Right cardiac atrium (tissue), 5 donors: ENCODE measurements at places on chromosomes 6 and 20. TPM values are rescaled to one million over a fixed set of nuclear protein-coding genes. Genes with fewer than 3 reads are reported as not detected.

The CLPSL1 gene
- total RNA-seq: not detected

The EEF1A2 gene
- 852 TPM for total RNA-seq

The FAM209A gene
- not detected for total RNA-seq

The TFAP2D gene
- not detected for total RNA-seq

The WFDC12 gene
- not detected for total RNA-seq

The MAP7 gene
- total RNA-seq: 1.3 TPM

The SMLR1 gene
- total RNA-seq: not detected

The MOXD1 gene
- total RNA-seq: 2.1 TPM

The JPH2 gene
- 117 TPM for total RNA-seq

The TGM3 gene
- not detected for total RNA-seq

The RRAGD gene
- 92.2 TPM for total RNA-seq

The NRSN2 gene
- 30.9 TPM for total RNA-seq

The HSPA1B gene
- 110 TPM for total RNA-seq

The TINAG gene
- 0.76 TPM for total RNA-seq

The NKX2-2 gene
- not detected for total RNA-seq
